ENCODE measurements at places on chromosomes 11 and 22.

DNA sequence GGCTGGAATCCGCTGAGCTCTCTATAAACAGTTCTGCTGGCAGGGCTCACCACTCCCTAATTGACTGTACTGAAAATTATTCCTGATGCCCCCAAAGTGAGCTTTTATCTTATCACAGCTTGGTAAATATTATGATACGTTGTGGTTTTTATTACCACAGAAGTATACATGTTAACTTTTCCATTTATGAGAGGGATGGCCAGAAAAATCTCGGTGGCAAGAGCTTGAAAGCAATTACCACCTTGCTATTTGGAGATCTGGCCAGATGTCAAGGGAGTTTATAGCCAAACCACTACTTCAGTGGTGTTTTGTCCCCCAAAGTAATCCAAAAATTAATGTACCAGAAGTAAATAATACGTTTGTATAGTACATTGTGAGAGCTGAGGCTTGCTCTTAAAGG lies 75.4 kb upstream of the RCN1 start:
- no peak for DNase-seq

GRCh38 chr22:19875061-19875530 lies 20.4 kb upstream of the GNB1L start:
- DNase-seq = no peak

DNA sequence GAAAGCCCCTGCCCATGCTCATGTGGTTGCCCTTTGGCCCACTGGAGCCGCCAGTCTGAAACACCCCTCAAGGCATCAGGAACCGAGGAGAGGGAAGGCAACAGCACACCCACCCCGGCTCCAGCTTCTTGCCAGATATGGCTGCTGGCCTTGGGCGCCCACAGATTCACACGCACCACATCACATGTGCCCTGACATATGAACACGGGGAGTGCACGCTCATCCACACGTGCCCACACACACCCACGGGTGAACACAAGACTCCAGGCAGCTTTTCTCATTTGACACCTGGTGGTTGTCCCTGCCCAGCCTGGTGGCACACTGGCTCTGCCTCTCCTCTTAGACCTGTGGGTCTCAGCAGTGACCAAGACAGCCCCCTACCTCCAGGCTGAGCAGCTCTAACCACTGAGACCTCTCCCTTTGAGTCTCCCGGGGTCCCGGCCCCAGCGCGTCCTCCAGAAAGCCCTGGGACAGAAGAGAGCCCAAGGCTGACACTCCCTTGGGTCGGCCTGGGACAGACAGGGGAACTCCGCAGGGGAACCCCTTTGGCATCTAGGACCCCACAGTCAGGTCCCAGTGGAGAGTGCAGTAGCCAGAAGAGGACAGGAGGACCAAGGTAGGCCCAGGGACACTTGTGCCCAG lies 2.7 kb upstream of the MAPK12 start:
- no peak for DNase-seq

DNA sequence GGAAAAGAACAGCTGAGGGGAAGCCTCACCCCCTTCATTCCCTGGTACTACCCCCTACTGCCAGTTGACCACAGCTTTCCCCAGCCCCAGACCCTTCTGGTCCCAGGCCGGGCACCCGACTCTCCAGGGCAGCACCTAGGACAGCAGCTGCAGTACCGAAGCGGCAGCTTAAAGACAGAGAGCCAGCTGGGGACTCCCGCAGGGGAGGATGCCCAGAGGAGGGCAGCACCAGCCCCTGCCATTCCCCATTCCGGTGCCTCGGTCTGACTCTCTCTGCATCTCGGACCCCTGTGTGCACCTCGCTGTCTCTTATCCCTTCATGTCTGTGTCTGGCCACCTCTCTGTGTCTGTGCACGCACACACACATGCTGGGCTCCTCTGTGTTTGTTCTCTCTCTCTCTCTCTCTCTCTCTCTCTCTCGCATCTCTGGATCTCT lies 9.4 kb downstream of the IGSF9B start:
- DNase-seq = peak; percentile 67

DNA sequence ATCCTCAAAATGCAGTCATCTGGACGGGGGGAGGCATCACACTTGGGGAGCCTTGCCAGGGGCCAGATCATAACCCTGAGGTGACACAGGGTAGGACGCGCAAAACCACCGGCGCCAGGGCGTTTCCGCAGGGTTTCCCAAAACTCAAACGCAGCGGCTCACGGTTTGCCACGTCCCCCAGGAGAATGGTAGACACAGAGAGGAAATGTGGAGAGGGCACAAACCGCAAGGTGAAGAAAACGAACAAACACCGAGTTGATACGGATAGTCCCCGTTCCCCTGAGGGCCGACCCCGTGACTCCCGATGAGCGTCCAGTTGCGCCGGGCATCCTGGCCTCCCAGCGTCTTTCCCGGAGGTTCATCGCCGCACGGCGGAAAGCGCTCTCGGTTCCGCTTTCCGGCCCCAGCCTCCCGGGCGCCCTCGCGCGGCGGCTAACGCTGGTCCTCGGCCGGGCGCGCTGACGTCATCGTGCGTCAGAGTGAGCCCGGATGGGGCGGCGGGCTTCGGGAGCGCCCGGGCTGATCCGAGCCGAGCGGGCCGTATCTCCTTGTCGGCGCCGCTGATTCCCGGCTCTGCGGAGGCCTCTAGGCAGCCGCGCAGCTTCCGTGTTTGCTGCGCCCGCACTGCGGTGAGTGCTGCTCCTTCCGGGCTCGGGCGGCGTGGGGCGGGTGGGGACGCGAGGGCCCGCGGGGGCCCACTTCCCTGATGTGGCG lies at the start of gene BIRC2:
Gene BIRC2 (plus strand): TSS at position 467 of the 714 bp plus-strand sequence. CDS start 2,641 bp downstream, outside the sequence.
- DNase-seq = peak; percentile 94

DNA sequence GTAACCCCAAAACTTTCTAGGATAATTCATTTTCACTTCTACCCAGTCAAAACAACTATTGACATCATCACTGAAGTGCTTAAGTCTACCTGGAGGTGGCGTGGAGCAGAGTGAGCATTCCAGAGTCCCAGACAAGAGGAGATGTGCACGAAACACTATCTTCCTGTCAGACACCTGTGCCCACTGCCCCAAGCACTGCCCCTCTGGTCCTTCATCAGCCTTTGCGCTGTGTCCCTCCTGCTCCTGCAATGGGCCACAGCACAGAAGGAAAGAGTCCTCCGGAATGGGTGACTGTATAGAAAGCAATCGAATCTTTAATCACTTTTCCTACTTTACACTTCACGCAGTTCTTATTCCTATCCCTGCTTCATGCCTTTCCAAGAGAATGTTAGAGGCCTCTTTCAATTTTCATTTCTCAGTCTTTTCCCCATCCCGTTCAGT lies 512 bp upstream of the GRIA4 start:
- DNase-seq = peak; percentile 5

- no peak for DNase-seq
Measured at GRCh38 chr11:114265122-114265878, 30.9 kb upstream of the NNMT start.

DNA sequence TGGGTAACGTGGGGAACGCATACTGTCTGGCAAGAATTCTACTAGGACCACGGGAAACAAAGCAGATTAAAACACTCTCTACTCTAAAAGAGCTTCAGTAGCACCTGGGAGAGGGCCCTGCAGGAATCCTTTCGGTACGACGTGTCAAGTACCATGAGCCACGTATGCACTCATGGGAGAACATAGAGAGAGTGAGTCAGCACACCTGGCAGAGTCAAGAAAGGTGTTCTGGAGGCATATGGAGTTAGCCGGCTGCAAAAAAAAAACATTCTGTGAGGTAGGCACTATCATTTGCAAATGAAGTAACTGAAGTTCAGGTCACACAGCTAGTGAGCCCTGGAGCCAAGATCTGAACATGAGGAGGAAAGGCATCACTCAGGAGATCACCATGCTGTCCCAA lies 71.1 kb upstream of the BID start:
- DNase-seq = no peak

DNA sequence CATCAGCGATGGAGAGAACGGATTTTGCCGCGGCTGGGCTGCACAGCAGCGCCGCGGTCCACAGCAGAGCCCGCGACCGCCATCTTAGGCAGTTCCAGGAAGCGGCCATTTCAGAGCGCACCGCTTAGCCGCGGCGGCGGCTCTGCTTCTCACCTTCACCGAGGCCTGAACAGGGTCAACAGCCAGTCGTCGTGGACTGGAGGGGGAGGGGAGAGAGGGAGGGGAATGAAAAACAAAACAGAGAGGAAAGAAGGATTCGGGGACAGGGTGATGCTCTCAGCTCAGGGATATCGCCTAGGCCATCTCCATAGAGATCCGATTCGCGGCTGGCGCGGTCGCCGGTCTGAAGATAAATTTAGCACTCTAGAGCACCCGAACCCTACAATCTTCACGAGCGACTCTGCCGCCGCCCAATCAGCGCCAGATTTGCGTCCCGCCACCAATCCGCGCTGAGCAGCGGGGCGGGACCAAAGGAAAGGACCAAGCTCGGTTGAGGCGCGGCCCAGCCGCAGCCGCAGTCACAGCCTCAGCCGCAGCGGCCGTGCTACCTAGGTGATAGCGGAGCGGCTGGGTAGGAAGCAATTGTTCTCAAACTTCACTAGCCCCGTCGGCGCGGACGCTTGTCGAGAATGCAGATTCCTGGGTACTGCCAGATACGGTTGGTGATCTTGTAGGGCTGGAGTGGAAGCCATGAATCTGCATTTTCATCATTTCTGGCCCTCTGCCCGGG lies at the start of gene ZBED5:
Gene ZBED5 (minus strand): TSS at position 345 of the 730 bp plus-strand sequence. CDS start 3,108 bp downstream, outside the sequence.
- DNase-seq = peak; percentile 96

- no peak for DNase-seq
Measured at GRCh38 chr11:65654375-65655349, 8.1 kb downstream of the RELA start.

DNA sequence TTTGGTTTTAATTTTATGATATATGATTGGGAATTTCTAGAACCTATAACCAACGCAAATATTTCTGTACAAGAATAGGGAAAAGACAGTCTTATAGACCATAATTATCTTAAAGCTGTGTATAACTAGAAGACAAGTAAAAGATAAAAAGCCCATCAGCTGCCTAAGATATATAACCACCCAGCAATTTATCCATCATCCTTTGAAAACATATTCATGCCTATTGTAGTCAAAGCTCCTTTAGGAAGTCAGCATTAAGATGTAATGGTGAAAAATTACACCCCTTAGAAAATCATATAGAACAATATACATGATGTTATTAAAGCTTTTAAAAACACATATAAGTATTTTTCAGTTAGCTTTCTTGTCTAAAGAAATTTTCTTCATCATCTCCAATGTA lies 46.4 kb downstream of the ELP4 start:
- DNase-seq = no peak

- no peak for DNase-seq
Measured at GRCh38 chr22:42243802-42244060, 26.7 kb downstream of the TCF20 start.

- no peak for DNase-seq
Measured at GRCh38 chr11:108027057-108027456, 18.4 kb downstream of the CUL5 start.

GRCh38 chr11:13761250-13761649 lies 92.8 kb downstream of the FAR1 start:
- DNase-seq = no peak

- no peak for DNase-seq
Measured at GRCh38 chr22:39908136-39908535, 7.3 kb downstream of the GRAP2 start.

Measured in stimulated activated CD4-positive, alpha-beta T cell treated with anti-CD3 and anti-CD28 coated beads, Interleukin-1b, Interleukin-23, amount 100 ng/mL, for 48 hours (primary cell).